NCI-H1092 (cell line): ENCODE measurements at places on chromosomes 4 and X.
A peak's percentile ranks its signal among the peaks of the same experiment; 100 is the strongest.

DNA sequence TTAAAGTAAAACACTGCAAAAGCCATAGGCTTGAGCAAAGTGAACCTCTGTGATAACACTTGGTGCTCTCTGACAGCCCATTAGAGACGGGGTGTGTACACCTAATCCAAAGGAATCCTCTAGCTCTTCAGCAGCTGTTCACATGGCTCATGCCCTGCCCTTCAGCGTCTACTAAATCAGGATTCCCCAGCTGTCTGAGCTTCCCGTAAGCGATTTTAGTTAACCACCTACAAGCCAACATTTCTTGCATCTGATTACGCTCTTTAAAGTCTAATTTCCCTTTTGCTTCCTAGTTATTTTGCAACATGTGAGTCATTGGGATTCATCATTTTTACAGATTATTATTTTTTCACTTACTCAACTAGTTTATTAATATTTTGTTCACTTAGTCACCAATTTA is 6.5 kb downstream of the DMD start:
- DNase-seq = no peak

DNA sequence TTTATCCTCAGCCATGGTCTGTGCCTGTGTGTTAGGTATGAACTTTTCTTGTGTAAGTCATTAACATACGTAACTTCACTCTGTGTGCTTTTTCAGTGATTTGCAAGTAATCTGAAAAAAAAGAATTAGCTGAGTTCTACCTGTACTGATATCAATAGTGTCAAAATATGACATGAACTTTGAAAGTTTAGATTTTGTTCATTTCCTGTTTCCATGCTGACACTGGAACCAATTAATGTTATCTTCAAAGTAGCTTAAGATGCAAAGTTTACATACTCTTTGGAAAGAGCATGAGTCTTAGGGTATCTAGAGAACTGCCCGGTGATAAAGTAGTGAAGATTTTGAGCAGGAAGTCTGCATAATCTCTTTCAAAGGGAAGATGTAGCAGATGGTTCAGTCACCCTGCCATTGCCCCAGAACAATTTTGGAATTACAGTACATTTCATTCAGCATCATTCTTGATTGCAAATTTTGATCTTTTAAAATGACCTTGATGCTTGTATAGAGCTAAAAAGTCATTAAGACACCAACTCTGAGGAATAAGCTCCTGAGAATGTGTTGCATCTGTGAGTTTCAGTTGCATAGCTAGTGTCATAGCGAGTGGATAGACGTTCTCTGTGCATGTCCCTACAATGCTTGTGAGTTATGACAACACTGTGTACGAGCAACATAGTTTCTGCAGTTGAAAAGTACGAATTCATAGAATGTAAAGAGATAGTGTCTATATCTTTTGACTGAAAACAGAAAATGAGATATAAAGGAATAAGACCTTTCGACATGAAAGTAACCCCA is 130.5 kb downstream of the PTTG2 start:
- no peak for DNase-seq

- DNase-seq = no peak
Measured at GRCh38 chrX:150036181-150036580, 97.9 kb upstream of the EOLA2 start.

DNA sequence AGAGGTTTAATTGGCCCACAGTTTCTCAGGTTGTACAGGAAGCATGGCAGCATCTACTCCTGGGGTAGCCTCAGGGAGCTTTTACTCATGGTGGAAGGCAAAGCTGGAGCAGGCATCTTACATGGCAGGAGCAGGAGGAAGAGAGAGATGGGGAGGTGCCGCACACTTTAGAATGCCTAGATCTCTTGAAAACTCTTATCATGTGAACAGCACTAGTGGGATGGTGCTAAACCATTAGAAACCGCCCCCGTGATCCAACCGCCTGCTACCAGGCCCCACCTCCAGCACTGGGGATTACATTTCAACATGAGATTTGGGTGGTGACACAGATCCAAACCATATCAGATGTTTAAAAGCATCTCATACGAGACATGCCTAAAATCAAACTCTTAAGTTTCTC is 41.6 kb upstream of the SCOC start:
- DNase-seq = no peak

DNA sequence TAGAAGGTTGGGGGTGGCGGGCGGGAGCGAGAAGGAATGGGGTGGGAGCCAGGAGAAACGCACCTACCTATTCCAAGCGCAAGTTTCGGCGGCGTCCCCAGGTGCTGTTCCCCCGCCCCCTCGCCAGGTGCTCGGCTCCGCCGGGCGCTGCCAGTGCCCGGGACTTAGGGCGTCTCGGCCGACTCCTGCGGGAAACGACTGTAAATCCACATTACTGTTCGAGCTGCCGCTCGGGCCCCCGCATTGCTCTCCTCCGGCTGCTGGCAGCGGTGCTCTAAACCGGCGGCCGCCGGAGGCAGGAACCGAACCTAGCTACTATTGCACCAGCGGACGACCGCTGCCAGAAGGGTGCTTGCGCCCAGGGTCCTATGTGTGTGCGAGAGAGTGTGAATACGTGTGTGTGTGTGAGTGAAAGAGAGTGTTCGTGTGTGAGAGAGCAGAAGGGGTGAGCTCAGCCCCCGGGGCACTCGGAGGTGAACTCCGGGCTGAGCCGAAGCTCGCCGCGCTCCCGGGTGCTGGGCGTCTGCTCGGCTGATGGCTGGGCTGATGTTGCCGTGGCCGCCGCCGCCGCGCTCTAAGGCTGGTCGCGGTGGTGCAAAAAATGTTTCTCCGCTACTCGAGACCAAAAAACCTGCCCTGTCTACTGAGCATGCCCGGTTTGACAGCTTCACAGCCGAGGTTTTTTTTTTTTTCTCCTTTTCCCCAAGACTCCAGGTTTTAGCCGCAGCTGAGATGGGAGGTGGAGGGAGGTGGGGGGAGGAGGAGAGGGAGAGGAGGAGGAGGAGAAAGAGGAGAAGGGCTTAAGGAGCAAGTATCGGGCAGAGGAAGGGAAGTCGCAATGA is 115.7 kb upstream of the TEX13C start:
- DNase-seq = no peak

GRCh38 chr4:2290974-2291704 is 29.2 kb upstream of the MXD4 start:
- no peak for DNase-seq

DNA sequence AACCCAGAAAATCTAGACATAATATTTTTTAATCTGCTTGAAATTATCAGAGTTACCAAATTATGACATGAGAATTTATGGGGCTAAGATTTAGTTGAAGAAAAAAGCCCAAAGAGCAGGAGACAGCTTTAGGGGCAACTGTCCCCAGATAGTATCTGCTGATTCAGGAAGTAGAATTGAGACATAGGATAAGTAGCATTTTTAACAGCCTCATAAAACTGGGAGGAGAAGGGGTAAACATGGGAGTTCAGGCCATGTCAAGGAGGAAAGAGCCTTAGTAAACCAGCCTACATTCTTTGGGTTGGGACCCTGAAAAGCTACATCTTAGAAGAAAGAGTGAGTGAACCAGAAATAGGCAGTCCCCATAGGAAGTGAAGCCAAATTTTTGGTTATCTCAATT is 9.7 kb upstream of the RAB28 start:
- DNase-seq = no peak

GRCh38 chr4:5828005-5828391 is 64.9 kb downstream of the CRMP1 start:
- DNase-seq = no peak

GRCh38 chr4:1855333-1856070 is 454 bp downstream of the LETM1 start:
- DNase-seq = no peak

GRCh38 chr4:119832776-119833175 is 204.2 kb upstream of the PDE5A start:
- DNase-seq = no peak

DNA sequence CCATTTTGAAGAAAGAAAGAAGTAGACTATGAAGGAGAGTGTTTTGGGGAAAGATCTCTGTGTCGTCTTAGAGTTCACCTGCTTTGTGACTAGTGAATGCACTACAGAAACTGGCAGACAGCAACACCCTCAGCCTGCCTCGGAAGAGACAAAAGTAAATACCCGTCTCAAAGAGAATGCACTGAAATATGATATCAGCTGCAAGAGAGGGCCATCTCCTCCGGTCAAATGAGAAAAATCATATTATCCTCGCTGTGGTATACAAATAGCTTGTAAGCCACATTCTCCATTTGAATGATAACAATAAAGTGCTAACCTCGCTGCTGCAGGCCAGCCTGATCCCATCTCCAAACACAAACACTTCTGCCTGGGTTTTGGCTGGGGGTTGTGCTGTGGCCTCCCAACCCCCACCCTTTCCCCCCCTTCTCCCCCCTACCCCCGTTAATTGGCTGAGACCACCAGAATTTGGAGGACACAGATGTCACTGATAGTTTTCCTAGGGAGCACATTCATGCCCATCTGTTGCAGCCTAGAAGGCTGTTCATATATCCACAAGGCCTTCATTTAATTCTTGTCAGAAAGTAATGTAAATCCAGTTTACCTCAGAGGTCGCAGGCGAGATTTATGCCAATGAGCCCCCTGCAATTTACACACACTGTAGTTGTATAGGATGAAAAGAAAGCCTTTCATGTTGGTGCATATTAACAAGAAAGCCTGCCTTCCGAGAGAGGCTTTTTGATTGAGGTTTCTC is 46.3 kb downstream of the ALPK1 start:
- DNase-seq = peak; percentile 69

GRCh38 chrX:20414762-20415445 is 148.2 kb upstream of the RPS6KA3 start:
- DNase-seq = no peak

GRCh38 chr4:26238778-26239679 is 81.8 kb upstream of the RBPJ start:
- DNase-seq = peak; percentile 90

DNA sequence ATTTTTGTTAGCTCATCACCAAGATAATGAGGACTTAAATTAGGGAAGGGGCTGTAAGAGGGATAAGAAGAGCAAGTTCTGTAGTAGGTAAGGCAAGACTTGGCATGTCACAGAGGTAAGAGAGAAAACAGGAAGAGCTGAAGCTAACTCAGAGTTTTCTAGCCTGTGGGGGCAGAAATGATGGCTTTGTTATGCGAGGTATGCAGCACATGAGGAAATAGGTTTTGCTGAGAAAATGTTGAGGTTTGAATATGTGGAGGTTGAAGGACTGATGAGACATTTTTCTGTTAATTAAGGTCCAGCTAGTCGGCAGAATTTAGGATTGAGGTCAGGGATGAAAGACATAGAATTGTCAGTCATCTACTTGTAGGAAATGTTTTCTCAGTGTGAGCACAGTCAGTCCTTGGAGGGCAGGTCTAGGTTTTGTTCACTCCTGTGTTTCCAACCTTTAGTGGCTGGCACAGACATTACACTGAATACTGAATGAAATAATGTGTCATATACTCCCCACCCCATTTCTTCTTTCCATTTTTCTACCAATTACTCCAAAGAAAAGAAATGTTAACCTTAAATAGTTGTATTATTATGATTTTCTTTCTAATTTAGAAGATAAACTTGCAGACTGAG is 154.0 kb upstream of the AADAT start:
- DNase-seq = no peak

GRCh38 chrX:108071578-108071977 is 19.8 kb downstream of the PSMD10 start:
- no peak for DNase-seq

DNA sequence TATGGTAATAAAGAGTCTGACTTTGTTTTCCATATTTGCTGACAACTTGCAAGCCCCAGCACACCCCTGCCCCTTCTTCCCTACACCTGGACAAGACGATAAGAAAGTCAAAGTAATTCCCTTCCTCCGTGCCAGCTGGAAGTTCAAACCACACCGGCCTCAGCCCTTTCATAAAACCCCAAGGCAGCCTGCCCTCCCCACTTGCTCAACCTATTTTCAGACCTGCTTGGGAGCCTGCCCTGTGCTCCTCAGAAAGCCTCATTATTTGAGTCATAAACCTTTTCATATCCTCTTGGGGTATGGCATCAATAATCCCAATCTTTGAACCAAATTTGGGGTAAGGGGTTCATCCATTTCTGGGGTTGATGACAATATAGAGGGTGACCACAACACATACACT is 29.5 kb downstream of the NIPAL1 start:
- DNase-seq = no peak

GRCh38 chr4:80072228-80072743 is 743 bp downstream of the ANTXR2 start:
- peak; percentile 21 for DNase-seq

DNA sequence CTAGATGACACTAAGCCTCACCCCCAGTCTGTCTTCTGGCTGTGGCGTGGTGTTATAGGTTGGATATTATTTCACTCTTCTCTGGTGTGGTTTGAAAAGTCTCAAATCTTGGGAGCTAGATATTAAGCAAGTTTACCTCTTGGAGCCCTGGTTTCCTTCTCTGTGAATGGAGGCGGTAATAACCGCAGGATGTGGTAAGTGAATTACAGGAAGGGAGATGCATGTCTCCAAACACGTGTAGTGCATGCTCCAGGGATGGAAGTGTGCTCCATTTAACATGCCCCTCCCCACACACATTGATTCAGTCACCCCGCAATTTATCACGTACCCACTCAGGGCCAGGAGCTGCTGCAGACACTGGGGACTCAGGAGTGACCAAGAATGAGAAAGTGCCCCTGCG is 4.9 kb downstream of the ZNF275 start:
- no peak for DNase-seq

- peak; percentile 6 for DNase-seq
Measured at GRCh38 chrX:134782796-134783195, 124.5 kb upstream of the PLAC1 start.

DNA sequence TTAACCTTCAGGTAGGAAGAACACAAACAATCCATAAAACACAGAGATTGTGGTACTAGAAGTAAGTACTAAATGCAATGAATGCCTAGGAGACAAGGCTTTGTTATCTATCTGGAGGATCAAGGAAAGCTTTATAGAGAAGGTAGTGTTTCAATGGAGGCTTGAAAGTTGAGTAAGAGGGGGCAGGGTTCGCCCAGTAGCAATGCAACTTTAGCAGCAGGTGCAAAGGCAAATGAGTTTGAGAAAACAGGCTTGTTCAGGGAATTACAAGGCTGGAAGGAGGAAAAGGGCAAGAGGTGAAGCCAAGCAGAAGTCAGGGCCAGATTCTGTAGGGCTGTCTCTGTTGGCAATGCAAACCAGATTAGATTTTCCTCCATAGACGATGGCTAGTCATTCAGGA is 35.5 kb upstream of the AMELX start:
- DNase-seq = no peak

GRCh38 chr4:150581641-150582051 is 305 bp upstream of the MAB21L2 start:
- DNase-seq = no peak

GRCh38 chr4:83093060-83093640 is 21.4 kb downstream of the PLAC8 start:
- no peak for DNase-seq

- no peak for DNase-seq
Measured at GRCh38 chr4:99447079-99447478, 11.9 kb upstream of the ADH7 start.

DNA sequence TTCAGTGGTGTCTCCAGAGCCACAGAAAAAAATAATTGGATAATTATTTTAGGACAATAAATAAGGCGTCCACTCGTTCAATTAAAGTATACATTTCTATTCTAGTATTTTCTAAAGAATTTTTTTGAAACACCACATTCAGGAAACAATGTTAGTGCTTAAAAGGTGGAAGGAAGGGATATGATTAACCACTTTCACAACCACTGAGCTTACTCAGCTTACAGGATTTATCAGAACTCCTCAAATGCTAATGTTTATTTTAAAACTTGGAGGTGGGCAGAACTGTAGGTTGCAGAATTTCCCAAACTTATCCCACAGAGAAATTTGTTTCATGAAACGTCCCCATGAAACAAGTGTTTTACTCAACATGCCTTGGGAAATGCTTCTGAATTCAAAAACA is 54.3 kb upstream of the MAGEB2 start:
- no peak for DNase-seq
